Activated T-helper 1 cell treated with anti-CD3 and anti-CD28 coated beads, Interleukin-12 subunit alpha, Interleukin-12 subunit beta, Interleukin-2, Interleukin-4 antibody, amounts not matched to agents 30 ng/mL and 10 ng/mL and 1 ng/mL, durations not matched to agents 14 hours and 24 hours and 36 hours (primary cell): ENCODE measurements at places on chromosomes 11 and 22. TPM values are rescaled to one million over a fixed set of nuclear protein-coding genes. Genes with fewer than 3 reads are reported as not detected.

DNA sequence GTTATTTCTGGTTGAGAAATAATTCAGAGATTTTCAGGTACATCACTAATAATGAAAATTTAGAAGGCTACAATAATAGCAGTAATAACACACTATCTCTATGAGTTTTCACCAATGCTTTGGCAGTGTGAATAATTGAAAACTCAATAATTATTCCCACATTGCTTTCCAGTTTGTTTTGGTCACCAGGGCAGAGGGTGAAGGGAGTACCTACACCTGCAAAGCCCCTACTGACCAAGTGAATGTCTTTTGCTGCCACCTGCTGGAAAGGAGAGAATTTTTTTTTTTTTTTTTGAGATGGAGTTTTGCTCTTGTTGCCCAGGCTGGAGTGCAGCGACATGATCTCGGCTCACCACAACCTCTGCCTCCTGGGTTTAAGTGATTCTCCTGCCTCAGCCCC, 3.2 kb downstream of the NELL1 start:
- no peaks in the 10 kb centered on the region for H3K4me1 ChIP-seq
- H3K27me3 ChIP-seq: peaks cover 48% of the 10 kb centered on the region
- peaks cover 3% of the 10 kb centered on the region for H3K36me3 ChIP-seq
- DNase-seq: no peak

GRCh38 chr11:35088226-35088625, 50.7 kb upstream of the CD44 start:
- H3K4me3 ChIP-seq: no peak overlapping the region
- peaks cover 44% of the 10 kb centered on the region for H3K4me1 ChIP-seq
- DNase-seq: no peak

GRCh38 chr22:31235081-31235480, 23.0 kb downstream of the LIMK2 start:
- H3K27ac ChIP-seq: no peak overlapping the region
- DNase-seq: no peak

- H3K27me3 ChIP-seq: peaks cover 2% of the 10 kb centered on the region
- no peak overlapping the region for H3K27ac ChIP-seq
- H3K4me3 ChIP-seq: no peak overlapping the region
These were observed 6.4 kb downstream of the BAIAP2L2 start for GRCh38 chr22:38104084-38104483.

DNA sequence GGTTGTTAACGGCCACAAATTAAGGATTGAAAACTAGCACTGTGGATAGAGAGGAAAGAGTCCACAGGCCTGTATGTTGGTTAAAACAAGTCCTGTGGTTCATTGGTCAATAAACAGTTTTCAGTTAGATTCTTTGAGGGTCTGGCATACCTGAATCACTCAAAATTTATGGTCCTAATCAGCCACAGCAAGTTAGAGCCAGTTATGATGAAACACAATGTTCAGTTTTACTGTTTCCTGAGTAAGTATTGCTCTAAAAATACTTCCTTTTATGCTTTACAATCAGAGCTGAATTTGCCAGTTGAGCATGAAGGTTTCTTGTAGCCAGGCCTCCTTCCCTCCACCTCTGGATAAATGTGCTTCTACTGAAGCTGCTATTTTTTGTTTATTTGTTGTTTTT, 12.9 kb upstream of the CAT start:
- H3K4me1 ChIP-seq: no peaks in the 10 kb centered on the region
- no peaks in the 10 kb centered on the region for H3K36me3 ChIP-seq
- no peak for DNase-seq
- no peak overlapping the region for H3K4me3 ChIP-seq
- H3K27ac ChIP-seq: no peak overlapping the region

GRCh38 chr22:44848791-44849420, 96.5 kb downstream of the ARHGAP8 start:
- no peak overlapping the region for H3K4me3 ChIP-seq
- H3K4me1 ChIP-seq: no peaks in the 10 kb centered on the region
- H3K36me3 ChIP-seq: no peaks in the 10 kb centered on the region
- no peak overlapping the region for H3K27ac ChIP-seq

DNA sequence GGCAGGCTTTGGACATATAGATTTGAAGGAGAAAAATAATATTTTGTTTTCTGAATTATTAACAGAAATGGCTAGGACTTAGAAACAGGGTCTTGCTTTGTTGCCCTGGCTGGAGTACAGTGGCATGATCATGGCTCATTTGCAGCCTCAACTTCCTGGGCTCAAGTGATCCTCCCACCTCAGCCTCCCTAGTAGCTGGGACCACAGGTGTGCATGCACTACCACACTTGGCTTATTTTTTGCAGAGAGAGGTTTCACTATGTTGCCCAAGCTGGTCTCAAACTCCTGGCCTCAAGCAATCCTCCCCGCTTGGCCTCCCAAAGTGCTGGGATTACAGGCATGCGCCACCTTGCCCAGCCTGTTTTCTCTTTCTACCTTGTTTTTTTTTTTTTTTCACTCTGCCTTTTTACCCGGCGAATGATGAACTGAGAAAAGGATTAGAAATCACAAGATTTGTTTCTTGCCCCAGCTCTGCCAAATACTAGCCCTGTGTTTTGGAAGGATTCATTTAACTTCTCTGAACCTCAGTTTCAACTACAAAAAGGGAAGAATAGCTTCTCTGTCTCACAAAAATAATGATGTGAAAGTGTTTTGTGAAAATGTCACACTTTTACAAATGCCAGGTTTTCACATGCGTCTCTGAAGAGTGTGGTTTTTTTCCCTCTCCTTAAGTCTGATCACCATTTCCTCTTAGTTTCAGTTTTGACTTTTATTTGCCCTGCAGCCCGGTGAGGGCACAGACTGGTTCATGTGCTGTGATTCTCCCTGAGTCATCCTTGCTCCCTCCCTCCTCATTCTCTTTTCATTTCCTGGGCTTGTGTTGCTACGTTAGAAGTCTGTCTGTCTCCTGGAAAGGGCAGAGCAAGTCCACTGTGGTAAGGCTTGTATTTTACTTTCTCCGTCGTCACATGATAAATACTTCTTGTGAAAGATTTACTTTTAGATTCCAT, 67.7 kb downstream of the BCL2L13 start:
- peak overlapping the region; percentile 75 for H3K27ac ChIP-seq
- H3K4me1 ChIP-seq: peaks cover 19% of the 10 kb centered on the region
- peaks cover 9% of the 10 kb centered on the region for H3K36me3 ChIP-seq
- peak; percentile 21 for DNase-seq

- no peak overlapping the region for H3K27ac ChIP-seq
- H3K4me3 ChIP-seq: no peak overlapping the region
- H3K36me3 ChIP-seq: no peaks in the 10 kb centered on the region
- DNase-seq: no peak
- H3K27me3 ChIP-seq: peaks cover 3% of the 10 kb centered on the region
These were observed 10.2 kb downstream of the MN1 start for GRCh38 chr22:27791159-27791858.

Gene CALCA
- not detected in 2 replicates for total RNA-seq

GRCh38 chr11:65427691-65428577, 5.3 kb downstream of the NEAT1 start:
- peaks cover 84% of the 10 kb centered on the region for H3K4me1 ChIP-seq
- H3K4me3 ChIP-seq: peak overlapping the region; percentile 99
- H3K36me3 ChIP-seq: peaks cover 62% of the 10 kb centered on the region
- no peak for DNase-seq

DNA sequence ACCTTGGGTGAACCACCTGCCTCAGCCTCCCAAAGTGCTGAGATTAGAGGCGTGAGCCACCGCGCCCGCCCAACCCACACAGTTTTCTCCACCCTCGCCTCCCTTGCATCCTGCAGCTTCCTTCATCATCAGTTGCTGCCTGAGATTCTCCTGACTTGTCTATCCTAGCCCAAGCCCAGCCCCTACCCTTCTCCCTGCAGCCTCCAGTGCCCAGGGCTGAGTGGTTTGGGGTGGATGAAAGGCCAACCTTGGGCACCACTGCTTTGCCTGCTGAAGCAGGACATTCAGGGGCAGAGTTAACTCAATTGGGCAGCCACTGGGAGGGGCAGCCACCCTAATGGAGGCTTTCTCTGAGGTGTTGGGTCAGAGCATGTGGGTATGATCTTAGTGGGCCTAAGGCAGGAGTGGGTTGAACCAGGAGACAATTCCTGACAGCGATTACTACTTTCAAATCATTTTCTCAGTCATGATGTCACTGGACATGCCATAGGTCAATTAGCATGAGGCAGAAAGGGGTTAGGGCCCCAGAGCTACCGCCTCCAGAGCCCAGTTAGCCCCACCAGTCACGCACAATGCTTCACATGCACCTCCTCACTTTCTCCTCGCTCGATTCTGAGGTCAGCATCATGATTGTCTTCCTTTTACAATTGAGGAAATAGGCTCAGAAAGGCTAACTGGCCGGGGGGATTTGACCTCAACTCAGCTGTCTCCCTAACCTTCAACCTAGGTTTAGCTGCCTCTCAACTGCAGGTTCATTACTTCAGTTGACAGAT, 1.0 kb upstream of the FKBP2 start:
- peaks cover 41% of the 10 kb centered on the region for H3K4me1 ChIP-seq
- H3K4me3 ChIP-seq: peak overlapping the region; percentile 94
- DNase-seq: no peak
- H3K36me3 ChIP-seq: peaks cover 21% of the 10 kb centered on the region
- H3K27ac ChIP-seq: peak overlapping the region; percentile 94

Gene LUZP2
- total RNA-seq: not detected in 2 replicates

- DNase-seq: no peak
- H3K27ac ChIP-seq: no peak overlapping the region
- H3K4me1 ChIP-seq: no peaks in the 10 kb centered on the region
- H3K36me3 ChIP-seq: no peaks in the 10 kb centered on the region
- no peak overlapping the region for H3K4me3 ChIP-seq
- no peaks in the 10 kb centered on the region for H3K27me3 ChIP-seq
These were observed 388.2 kb upstream of the LUZP2 start for GRCh38 chr11:24108609-24109008.

Gene GGT1
- 52.6 and 61.0 TPM in 2 replicates for total RNA-seq

Gene TUB
- total RNA-seq: 0.24 and 0.29 TPM in 2 replicates

Gene GAL
- total RNA-seq: 0.65 and 0.91 TPM in 2 replicates

GRCh38 chr11:72083414-72083813, 2.8 kb downstream of the LRRC51 start:
- peaks cover 19% of the 10 kb centered on the region for H3K36me3 ChIP-seq
- DNase-seq: no peak
- H3K4me1 ChIP-seq: peaks cover 37% of the 10 kb centered on the region
- no peaks in the 10 kb centered on the region for H3K27me3 ChIP-seq
- H3K4me3 ChIP-seq: no peak overlapping the region
- H3K27ac ChIP-seq: no peak overlapping the region

DNA sequence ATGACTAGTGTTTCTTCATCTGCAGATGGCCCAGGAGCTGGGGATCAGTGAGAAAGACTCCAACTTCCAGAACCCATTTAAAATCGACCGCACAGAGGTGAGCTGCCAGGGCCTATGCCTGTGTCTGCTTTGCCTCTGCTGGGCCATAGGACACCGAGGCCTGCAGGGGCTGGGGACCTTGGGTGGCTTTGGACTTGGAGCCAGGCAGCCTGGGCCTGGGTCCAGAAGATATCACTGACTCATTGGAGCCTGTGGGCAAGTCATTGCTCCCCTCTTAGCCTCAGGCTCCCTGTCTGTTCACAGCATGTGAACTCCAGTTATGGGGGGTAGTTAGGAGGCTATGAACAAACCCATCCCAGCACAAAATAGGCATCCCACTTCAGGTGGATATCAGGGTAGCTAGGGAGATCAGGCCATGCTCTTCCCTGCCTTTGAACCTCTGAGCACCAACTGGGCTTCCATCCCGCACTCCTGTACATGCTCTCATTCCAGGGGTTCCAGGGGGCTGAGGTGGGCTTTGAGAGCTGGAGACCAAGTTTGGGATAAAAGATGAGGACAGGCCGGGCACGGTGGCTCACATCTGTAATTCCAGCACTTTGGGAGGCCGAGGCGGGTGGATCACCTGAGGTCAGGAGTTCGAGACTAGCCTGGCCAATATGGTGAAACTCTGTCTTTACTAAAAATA, 13.4 kb downstream of the CCDC134 start:
- no peak overlapping the region for H3K27ac ChIP-seq
- no peak overlapping the region for H3K4me3 ChIP-seq
- peaks cover 6% of the 10 kb centered on the region for H3K4me1 ChIP-seq

Gene MRPL23
- total RNA-seq: 58.5 and 69.3 TPM in 2 replicates

DNA sequence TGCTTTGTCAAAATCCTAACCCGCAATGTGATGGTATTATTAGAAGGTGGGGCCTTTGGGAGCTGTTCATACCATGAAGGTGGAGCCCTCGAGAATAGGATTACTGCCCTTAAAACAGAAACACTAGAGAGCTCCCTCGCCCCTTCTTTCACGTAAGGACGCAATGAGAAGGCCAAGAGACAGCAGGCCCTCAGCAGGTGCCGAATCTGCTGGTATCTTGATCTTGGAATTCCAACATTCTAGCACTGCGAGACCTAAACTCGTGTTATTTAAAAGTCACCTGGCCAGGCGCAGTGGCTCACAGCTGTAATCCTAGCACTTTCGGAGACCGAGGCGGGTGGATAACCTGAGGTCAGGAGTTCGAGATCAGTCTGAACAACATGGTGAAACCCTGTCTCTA, 33.1 kb downstream of the LARGE1 start:
- H3K4me1 ChIP-seq: no peaks in the 10 kb centered on the region
- DNase-seq: no peak
- H3K36me3 ChIP-seq: no peaks in the 10 kb centered on the region
- H3K27me3 ChIP-seq: no peaks in the 10 kb centered on the region
- H3K4me3 ChIP-seq: no peak overlapping the region

DNA sequence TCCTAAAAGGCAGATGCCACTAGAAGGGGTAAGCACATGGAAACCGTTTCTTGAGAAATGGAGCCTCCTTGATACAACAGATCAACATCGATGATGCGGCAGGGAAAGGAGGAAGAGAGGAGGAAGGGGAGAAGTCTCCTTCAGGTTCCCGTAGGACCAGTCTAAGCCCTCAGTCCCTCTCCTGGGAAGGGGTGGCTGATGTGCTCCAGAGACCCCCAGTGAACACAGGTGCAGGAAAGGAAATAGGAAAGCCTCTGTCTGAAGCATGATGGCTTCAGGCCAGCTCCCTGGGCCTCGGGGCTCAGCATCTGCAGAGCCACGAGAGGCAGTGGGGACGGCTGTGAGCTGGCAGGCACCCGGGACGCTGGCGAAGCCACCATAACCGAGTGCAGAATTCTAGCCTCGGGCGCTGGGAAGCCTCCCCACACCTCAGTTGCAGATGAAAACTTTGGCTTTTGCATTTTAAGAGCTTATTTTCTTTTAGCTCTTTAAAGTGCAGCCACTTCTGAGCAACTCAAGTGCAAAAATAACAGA, 1.8 kb downstream of the SPATA19 start:
- no peaks in the 10 kb centered on the region for H3K36me3 ChIP-seq
- H3K27ac ChIP-seq: no peak overlapping the region
- no peaks in the 10 kb centered on the region for H3K4me1 ChIP-seq
- no peak overlapping the region for H3K4me3 ChIP-seq
- H3K27me3 ChIP-seq: peaks cover 2% of the 10 kb centered on the region
- DNase-seq: no peak

DNA sequence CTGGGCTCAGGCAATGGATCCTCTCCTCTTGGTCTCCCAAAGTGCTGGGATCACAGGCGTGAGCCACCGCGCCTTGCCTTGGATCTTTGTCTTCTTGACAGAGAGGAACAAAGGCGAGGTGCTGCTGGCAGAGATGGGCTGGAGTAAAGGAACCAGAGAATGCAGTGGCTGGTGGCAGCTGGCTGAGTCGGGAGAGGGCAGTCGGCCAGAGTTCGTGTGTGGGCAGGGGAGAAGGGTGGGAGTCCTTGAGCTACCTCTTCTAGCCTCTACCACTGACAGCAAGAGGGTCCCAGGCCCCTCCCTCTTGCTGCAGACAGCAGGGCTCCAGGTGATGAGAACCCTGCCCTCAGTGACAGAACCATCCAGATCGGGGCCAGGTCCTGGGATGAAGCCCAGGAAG, 86.2 kb upstream of the LINC01488 start:
- no peak for DNase-seq
- H3K36me3 ChIP-seq: no peaks in the 10 kb centered on the region
- H3K4me1 ChIP-seq: no peaks in the 10 kb centered on the region

Gene RAB38
- total RNA-seq: 2.0 and 2.8 TPM in 2 replicates

- H3K4me1 ChIP-seq: peaks cover 23% of the 10 kb centered on the region
- no peak overlapping the region for H3K27ac ChIP-seq
- peaks cover 12% of the 10 kb centered on the region for H3K27me3 ChIP-seq
- H3K36me3 ChIP-seq: no peaks in the 10 kb centered on the region
These were observed 3.0 kb upstream of the OR2AT4 start for GRCh38 chr11:75099635-75100034.
